Muscle of arm (tissue), 14 donors: ENCODE measurements at places on chromosomes 2 and 18. TPM values are rescaled to one million over a fixed set of nuclear protein-coding genes. Genes with fewer than 3 reads are reported as not detected.
A peak's percentile ranks its signal among the peaks of the same experiment; 100 is the strongest.

The DYNAP gene
- polyA plus RNA-seq: not detected

The ANKRD53 gene
- 2.6 TPM for polyA plus RNA-seq

The SERPINE2 gene
- polyA plus RNA-seq: 82.1 TPM

- DNase-seq: no peak
Measured at GRCh38 chr2:56206250-56206649, 22.5 kb downstream of the CCDC85A start.

DNA sequence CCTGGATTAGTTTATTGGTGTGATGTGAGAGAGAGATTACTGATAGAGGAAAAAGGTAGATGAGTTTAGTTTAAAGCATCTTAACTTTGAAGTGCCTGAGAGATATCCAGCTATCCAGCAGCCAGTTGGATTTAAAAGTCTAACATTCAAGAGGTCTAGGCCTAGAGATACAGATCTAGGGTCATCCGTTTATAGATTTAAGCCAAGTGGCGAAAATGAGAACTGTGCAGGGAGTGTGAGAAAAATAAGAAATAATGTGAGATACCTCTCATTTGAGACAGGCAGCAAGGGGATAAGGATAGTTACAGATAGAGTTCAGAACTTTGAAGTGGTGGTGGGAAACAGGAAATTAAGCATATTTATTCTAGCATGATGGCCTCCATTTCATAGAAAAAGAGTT is 5.3 kb upstream of the ORC2 start:
- DNase-seq: no peak

- peak; percentile 66 for DNase-seq
Measured at GRCh38 chr2:217732992-217733391, 269.8 kb downstream of the TNS1 start.

- no peak for DNase-seq
Measured at GRCh38 chr18:29188760-29189159, 1011.8 kb upstream of the CDH2 start.

- no peak for DNase-seq
Measured at GRCh38 chr2:174280596-174280995, 32.3 kb upstream of the OLA1 start.

DNA sequence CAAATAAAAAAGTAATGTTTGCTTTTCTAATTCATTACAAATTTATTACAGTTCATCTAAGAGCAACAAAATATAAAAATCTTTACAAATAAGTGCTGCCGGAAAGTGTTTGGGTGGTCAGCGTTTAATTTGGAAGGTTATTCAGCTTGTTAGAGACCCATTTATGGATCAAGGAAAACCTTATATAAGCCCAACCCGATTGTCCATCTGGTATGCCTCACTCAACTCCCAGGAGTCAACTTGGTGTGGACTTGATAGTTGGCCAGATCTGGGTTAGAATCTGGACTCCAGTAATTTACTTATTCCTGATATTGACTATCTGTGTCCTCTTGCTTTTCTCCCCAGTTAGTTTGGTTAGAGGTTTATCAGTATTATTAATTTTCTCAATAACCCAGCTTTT is 106.2 kb downstream of the KCTD1 start:
- peak; percentile 23 for DNase-seq

DNA sequence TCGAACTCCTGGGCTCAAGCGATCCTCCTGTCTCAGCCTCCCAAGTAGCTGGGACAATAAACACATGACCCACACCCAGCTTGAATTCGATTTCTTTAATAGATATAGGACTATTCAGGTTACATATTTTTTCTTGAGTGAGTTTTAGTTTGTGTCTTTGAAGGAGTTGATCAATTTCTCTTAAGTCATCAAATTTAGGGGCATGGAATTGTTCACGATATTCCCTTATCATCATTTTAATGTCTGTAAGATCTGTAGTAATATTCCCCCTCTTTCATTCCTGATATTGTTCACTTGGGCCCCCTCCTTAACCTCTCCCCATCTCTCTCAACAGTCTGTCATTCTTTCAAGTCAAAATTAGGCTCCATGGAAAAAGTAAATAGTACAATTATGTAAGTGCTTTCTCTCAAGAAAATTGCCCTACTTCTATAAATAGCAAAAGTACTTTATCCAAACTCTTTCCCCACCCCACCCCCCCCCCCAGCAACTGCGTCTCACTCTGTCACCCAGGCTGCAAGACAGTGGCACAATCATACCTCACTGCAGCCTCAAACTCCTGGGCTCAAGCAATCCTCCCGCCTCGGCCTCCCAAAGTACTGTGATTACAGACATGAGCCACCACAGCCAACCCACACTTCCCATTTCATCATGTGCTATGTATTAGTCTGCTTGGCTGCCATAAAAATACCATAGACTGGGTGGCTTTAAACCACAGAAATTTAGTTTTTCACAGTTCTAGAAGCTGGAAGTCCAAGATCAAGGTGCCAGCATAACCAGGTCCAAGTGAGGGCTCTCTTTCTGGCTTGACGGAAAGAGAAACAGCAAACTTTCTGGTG is 20.1 kb downstream of the WDR33 start:
- no peak for DNase-seq
